ENCODE measurements at places on chromosomes 3 and 15.

GRCh38 chr3:67531181-67532101 lies 123.0 kb downstream of the SUCLG2 start:
- peak; percentile 5 for DNase-seq

DNA sequence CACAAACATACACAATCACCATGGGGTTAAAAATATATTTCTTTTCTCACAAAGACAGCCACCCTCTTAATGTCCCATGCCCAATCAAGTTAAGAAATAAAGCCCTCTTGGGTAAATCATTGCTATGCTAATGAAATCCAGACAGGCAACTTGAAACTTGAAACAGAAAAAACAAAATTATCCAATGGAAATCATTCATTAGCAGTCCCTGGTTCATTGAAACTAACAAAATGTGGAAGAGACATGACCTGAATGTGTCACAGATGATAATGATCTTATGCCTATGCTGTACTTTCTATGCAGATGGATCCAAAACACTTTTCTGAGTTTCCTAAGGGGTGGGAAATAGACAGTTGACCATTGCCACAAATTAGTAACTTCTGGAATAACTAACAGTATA lies 983.7 kb downstream of the MCTP2 start:
- no peak for DNase-seq

- no peak for DNase-seq
Measured at GRCh38 chr3:31692751-31693150, 160.0 kb downstream of the STT3B start.

GRCh38 chr15:58558777-58559176 lies 127.0 kb downstream of the LIPC start:
- no peak for DNase-seq

GRCh38 chr3:95348879-95349278 lies 1286.0 kb downstream of the NSUN3 start:
- no peak for DNase-seq

DNA sequence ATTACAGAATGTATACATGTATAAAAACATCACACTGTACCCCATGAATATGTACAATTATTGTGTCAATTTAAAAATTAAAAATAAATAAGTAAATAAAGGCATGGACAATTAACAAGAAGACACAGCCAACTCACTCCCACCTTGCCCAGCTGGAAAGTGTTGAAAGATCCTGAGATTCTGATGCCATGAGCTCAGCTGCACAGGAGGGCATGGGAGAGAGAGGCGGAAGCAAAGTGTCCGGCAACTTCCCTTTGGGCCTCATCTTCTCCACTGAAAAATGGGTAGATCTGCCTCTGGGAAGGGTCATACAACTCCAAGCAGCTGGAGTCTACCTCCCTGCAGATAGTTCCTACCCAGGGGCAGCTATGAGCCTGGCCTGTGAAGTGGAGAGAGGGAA lies 277.3 kb downstream of the UACA start:
- no peak for DNase-seq

GRCh38 chr3:197027896-197028727 lies 1.5 kb downstream of the MELTF start:
- DNase-seq: no peak

DNA sequence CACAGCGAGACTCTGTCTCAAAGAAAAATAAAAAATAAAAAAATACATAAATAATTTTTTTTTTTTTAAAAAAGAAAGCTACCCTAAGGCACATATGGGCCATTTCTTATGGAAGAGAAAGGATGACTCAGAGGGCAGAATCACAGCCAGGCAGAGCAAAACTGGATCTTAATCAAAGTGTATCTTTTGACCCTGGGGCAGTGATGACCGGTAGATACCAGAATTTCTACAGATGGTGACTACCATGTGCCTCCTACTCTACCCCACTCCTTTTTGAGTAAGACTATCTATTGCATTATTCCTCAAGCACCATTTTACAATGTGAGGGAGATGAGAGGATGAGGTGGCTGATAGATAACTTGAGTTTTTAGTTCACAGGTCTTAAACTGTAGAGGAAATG lies 26.0 kb downstream of the TARS3 start:
- DNase-seq: peak; percentile 95

GRCh38 chr15:71916834-71917233 lies 106.5 kb downstream of the NR2E3 start:
- peak; percentile 36 for DNase-seq

GRCh38 chr3:183438735-183439134 lies 10.3 kb upstream of the MCF2L2 start:
- no peak for DNase-seq

- no peak for DNase-seq
Measured at GRCh38 chr3:32245200-32245599, 6.7 kb downstream of the CMTM8 start.

DNA sequence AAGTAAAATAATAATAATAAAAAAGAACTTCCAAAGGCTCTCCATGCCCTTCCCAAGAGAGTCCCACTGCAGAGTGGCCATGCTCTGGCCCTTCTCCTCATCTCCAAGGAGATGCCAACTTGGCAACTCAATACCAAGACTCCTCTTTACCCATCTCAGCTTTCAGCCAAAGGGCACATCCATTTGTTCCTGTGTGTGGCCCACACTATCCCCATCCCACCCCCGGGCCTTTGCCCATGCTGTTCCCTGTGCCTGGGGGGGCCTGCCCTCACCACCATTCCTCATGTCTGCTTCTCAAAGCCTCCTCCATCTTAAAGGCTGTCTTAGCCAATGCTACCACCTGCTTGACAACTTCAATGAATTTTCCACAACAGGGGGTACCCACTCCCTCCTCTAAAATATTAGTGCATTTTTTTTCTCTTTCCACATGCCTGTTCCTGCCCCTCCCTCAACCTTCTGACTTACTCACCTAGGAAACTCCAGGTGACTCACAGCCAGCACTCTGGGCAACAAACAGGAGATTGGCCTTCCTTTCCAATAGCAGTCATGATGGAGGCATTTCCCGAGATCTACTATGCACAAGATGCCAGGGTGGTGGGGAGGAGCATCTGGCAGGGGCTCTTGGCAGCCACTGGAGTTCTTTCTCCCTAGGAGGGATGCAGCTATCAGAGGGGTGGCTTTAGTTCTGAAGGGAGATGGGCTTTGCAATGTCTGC lies 109.4 kb upstream of the SMAD3 start:
- peak; percentile 80 for DNase-seq

- no peak for DNase-seq
Measured at GRCh38 chr3:23735535-23736326, 70.0 kb upstream of the UBE2E1 start.

- no peak for DNase-seq
Measured at GRCh38 chr3:159236321-159236720, 434.5 kb downstream of the MFSD1 start.

GRCh38 chr3:189278221-189278620 lies 106.5 kb downstream of the TPRG1 start:
- DNase-seq: no peak

- no peak for DNase-seq
Measured at GRCh38 chr3:89227218-89227617, 119.8 kb downstream of the EPHA3 start.

Data from trophoblast cell (in vitro differentiated cells and primary cell).